ENCODE measurements at places on chromosomes 7 and 10. TPM values are rescaled to one million over a fixed set of nuclear protein-coding genes. Genes with fewer than 3 reads are reported as not detected.

- H3K4me3 ChIP-seq = no peak overlapping the region
- H3K27me3 ChIP-seq = no peaks in the 10 kb centered on the region
Observed at GRCh38 chr10:78931321-78932053, 137.3 kb upstream of the ZMIZ1 start.

DNA sequence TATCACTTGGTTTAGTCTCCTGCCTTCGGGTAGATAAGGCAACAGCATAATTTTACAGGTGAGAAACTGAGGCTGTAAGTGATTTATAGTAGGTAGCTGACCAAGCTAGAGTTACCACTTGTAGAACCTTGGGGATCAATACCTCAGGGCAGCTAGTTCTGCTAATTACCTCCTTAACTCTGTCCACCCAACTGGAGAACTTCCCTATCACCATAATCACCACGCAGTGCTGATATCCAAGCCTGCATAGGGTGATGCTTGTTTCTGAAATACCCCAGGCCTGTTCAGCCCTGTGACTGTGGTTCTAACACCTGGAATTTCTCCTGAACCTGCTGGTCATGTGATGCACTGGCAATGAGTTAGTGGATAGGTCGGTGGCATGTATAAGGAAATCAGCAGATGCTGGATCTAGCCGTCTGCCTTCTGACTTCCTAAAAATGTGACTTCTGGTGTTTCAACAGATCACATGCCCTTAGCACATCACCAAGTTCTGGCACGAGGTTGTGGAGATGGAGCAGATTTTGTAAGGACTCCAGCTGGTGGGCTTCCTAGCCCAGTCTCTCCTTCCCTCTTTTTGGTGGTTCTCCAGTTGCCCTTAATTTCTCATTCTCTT, 15.3 kb downstream of the PLAU start:
- no peak overlapping the region for H3K4me3 ChIP-seq
- no peaks in the 10 kb centered on the region for H3K27me3 ChIP-seq
- DNase-seq = no peak
- H3K4me1 ChIP-seq = peaks cover 11% of the 10 kb centered on the region
- no peaks in the 10 kb centered on the region for H3K36me3 ChIP-seq

DNA sequence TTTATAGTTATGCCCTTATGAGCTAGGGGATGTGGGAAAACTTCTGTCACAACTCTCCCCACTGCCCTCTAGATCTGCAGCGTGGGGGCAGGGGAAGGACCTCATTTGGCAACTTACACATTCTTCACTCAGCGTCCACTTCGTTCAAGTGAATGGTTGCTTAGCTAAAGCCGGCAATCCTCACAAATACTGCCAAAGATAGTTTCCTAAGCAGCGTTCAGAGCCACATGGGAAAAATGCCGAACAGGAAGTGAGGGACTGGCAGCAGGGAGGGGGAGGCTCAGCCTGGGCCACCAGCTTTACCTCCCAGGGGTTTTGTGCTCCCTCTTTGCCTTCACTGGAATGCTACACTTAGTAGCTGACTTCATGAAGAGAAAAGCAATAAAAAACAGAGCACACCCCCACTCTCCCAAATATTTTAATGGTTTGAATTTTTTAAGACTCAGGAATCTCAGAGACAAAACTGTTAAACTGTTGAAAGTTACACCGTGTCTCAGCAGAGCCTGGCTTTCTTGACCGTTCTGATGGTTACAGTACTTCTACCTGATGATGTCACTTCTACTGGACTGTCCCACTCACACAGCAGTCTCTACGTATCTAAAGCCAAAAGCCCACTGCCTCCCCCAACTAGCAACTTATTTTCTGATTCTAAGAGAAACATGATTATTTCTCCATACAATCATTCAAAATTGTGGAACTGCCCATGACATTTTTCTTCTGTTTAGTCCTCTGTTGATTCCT, 10.4 kb downstream of the GRM3 start:
- no peak overlapping the region for H3K27ac ChIP-seq
- H3K4me3 ChIP-seq = no peak overlapping the region
- H3K4me1 ChIP-seq = no peaks in the 10 kb centered on the region

- H3K36me3 ChIP-seq = no peaks in the 10 kb centered on the region
- H3K4me1 ChIP-seq = no peaks in the 10 kb centered on the region
- no peak overlapping the region for H3K27ac ChIP-seq
- no peak overlapping the region for H3K4me3 ChIP-seq
- no peak for DNase-seq
Observed at GRCh38 chr10:49618821-49619220, 5.0 kb downstream of the CHAT start.

GRCh38 chr10:34811968-34812514, 3.1 kb downstream of the PARD3 start:
- no peak for DNase-seq
- no peak overlapping the region for H3K4me3 ChIP-seq
- no peaks in the 10 kb centered on the region for H3K27me3 ChIP-seq
- no peaks in the 10 kb centered on the region for H3K36me3 ChIP-seq
- no peak overlapping the region for H3K27ac ChIP-seq

Gene PIP
- not detected for polyA plus RNA-seq

Gene IKZF1
- 4.5 TPM for polyA plus RNA-seq

- no peaks in the 10 kb centered on the region for H3K36me3 ChIP-seq
- peak overlapping the region; percentile 82 for H3K27ac ChIP-seq
- H3K4me3 ChIP-seq = no peak overlapping the region
- H3K4me1 ChIP-seq = peaks cover 39% of the 10 kb centered on the region
- peak; percentile 67 for DNase-seq
- no peaks in the 10 kb centered on the region for H3K27me3 ChIP-seq
Observed at GRCh38 chr7:22351329-22351692, 5.6 kb downstream of the RAPGEF5 start.

Gene KIF11
- 12.5 TPM for polyA plus RNA-seq

Gene A1CF
- 39.6 TPM for polyA plus RNA-seq

DNA sequence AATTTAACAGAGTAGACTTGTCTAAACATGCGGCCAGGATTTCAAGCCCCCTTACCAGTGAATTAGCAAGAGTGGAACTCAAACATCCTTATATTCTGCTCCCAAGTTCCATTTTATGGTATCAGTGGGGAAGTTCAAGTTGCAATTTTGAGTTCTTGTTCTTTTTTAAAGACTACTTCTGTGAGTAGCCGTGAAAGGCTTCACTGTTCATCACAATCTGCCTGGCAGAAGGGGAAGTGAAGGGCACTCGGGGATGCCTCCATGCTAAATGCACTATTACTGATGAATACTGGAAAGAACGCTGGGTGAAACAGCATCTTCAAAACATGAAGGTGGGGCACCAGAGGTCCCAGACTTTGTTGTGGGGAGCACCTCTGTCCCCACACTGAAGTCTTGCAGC, 22.4 kb upstream of the FGL2 start:
- no peaks in the 10 kb centered on the region for H3K36me3 ChIP-seq
- DNase-seq = no peak
- H3K27ac ChIP-seq = no peak overlapping the region
- H3K4me1 ChIP-seq = peaks cover 7% of the 10 kb centered on the region

- H3K27me3 ChIP-seq = no peaks in the 10 kb centered on the region
- DNase-seq = peak; percentile 87
- H3K27ac ChIP-seq = peak overlapping the region; percentile 53
- peaks cover 7% of the 10 kb centered on the region for H3K4me1 ChIP-seq
- no peaks in the 10 kb centered on the region for H3K36me3 ChIP-seq
Observed at GRCh38 chr7:83347945-83348444, 185.3 kb upstream of the PCLO start.

Gene ZNF117
- 31.1 TPM for polyA plus RNA-seq

GRCh38 chr7:25911738-25912607, 240.0 kb upstream of the NFE2L3 start:
- H3K4me1 ChIP-seq = no peaks in the 10 kb centered on the region
- H3K36me3 ChIP-seq = no peaks in the 10 kb centered on the region
- no peak overlapping the region for H3K4me3 ChIP-seq
- no peak for DNase-seq
